ENCODE measurements at places on chromosomes 1 and 21.
A peak's percentile ranks its signal among the peaks of the same experiment; 100 is the strongest.

DNA sequence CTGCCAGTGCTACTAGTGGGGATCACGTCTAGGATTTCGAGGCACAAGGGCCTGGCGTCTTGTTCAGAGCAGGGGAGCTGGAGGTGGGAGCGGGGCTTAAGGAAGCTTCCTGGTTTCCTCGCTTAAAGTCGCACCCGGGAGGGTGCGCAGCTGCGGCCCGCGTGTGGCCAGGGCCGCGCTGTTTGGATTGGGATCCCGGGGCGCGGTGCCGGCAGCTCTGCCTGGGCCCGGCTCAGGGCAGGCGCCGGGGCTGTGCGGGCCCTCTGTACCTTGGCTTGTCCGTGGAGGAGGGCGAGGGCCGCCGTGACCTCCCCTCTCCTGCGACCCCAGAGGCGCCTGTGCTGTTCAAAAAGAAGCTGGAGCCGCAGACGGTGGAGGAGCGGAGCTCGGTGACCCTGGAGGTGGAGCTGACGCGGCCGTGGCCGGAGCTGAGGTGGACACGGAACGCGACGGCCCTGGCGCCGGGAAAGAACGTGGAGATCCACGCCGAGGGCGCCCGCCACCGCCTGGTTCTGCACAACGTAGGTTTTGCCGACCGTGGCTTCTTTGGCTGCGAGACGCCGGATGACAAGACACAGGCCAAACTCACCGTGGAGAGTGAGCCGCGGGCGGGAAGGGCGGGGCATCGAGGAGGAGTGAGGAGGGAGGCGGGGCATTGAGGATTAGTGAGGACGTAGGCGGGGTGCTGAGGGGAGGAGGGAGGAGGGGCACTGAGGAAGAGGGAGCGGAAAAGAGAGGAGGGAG, 67.8 kb downstream of the OBSCN start:
- DNase-seq = peak; percentile 88

- DNase-seq = no peak
Measured at GRCh38 chr1:84795213-84795612, 97.8 kb downstream of the LPAR3 start.

- DNase-seq = no peak
Measured at GRCh38 chr1:7402548-7402850, 368.6 kb upstream of the VAMP3 start.

GRCh38 chr1:246488674-246489073, 18.4 kb downstream of the SMYD3 start:
- DNase-seq = no peak

DNA sequence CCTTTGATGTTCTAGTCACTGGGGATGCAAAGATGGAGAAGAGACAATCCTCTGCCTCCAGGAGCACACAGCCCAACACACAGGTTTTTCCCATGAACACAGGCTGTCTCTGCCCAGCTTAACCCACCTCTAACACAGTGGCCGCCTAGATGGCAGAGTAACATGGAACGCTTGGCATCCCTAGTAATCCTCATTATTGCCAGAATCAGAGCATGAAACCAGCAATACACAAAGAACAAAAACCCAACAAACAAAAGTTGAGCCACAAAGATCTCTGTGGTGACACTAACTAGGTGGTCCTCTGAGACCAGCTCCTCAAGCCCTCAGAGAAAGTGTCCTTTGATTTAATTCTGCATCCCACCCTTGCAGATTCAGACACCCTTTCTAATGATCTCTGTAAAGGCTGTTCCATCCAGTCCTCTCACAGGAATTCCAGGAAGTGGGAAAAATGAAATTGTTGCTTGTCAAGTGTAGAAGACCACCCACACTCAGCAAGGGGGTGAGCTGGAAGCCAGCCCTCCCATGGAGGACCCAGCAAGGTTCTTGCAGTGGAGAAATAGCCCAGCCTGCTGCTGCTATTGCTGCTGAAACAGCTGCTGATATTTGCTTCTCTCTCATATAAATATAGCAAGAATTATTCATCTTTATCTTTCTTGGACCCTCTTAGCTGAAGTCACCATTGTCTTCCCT, 7.4 kb upstream of the ATP2B4 start:
- no peak for DNase-seq

DNA sequence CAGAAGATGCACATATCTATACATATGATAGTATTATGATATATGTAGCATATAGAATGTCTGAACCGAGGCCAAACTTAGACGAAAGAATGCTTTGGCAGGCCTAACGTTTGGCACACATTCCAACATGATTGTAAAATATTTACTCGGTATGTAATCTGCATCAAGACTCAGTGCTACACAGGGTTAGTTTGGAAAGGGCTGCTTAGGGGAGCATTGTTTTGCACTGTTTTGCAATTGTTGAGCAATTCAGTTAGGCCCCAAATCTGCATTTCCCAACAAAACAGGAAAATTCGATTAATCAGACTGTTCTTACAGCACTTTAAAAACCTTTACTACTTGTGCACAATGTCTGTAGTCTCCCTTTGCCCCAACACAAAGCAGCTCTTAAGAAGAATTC, 216.0 kb upstream of the NEGR1 start:
- DNase-seq = peak; percentile 12

GRCh38 chr1:10687251-10687651, 109.2 kb downstream of the CASZ1 start:
- no peak for DNase-seq

- no peak for DNase-seq
Measured at GRCh38 chr1:227987181-227987580, 19.6 kb upstream of the WNT3A start.

GRCh38 chr1:27973771-27974416, 14.1 kb downstream of the XKR8 start:
- DNase-seq = no peak

DNA sequence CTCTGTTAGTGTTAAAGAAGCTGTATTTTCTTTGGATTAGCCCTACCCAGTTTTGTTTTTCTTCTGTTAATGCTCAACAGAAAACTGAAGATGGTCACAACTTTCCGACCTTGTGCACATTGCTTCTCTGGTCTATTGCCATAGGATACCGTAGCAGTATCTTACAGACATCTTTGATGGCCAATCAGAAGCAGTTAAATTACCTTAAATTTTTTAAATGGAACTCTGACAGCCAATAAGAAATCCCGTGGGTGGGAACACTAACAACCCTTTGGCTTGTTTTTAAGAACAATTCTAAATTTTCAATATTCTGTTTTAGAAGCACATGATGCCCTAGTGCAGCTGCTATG, 17.2 kb downstream of the NFYC start:
- no peak for DNase-seq
